ENCODE measurements at places on chromosomes 7 and 10.

GRCh38 chr10:107865691-107866090, 701.2 kb upstream of the SORCS1 start:
- no peak for DNase-seq

DNA sequence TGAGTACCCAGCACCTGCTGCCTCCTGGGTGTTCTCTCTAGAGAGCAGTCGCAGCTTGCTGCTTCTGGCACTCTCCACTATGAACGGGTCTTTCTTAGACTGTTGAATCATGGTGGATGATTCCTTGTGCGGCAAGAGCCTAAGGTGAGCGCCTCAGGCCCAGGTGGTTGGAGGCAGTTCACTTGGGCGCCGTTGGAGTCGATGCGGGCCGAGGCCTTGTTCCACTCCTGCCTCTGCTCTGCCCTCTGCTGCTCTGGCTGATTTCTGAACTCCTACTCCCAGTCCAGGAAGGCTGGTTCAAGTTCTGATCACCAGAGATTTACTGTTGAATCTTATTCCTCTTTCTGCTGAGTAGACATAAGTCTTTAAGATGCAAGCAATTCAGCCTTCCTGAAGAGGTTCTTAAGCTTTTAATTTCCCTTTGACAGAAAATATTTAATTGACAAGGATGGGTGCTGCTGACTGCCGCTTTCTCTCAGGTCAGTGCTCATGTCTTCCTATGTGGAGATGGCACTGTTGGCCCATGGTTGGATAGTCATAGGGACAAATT, 10.4 kb downstream of the YKT6 start:
- no peak for DNase-seq

DNA sequence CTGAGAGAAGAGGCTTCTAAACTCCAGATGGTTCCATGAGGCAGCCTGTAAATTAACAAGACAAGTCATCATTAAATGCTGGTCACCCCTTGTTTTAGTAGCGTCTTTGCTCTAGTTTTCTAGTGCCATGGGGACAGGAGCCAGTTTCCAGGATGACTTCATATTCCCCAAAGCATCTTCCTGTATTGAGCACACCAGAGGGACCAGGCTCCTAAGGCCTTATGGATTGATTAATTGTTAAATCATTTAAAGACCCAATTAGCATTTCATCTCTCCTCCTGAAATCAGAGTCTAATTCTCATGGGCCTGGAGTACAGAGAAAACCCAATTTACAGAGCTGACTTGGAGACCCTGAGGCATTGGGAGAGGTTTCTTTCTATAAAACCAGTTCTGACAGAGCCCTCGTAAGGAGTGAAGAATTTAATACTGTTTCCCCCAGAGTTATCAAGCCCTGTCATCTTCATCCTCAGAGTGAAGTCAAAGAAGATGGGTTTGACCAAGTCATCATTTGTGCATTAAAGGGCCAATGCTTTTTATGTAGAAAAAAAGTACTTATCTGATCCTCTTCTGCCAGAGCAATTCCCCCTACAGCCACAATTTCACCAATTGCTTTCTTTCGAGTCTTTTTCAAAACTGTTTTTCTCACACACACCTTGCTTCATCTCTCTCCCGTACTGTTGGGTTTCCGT, 678.7 kb downstream of the SDK1 start:
- DNase-seq, result no peak

- no peak for DNase-seq
These were observed 11.7 kb upstream of the TMEM243 start for GRCh38 chr7:87231258-87231657.

GRCh38 chr7:4689151-4689550, 7.1 kb downstream of the FOXK1 start:
- no peak for DNase-seq

- DNase-seq, result no peak
These were observed 4.5 kb downstream of the VGF start for GRCh38 chr7:101160910-101161309.

All from brain microvascular endothelial cell (primary cell).